ENCODE measurements at places on chromosomes 1 and 21.
A peak's percentile ranks its signal among the peaks of the same experiment; 100 is the strongest.

- no peak for DNase-seq
Observed at GRCh38 chr1:76786222-76786621, 81.1 kb upstream of the ST6GALNAC5 start.

DNA sequence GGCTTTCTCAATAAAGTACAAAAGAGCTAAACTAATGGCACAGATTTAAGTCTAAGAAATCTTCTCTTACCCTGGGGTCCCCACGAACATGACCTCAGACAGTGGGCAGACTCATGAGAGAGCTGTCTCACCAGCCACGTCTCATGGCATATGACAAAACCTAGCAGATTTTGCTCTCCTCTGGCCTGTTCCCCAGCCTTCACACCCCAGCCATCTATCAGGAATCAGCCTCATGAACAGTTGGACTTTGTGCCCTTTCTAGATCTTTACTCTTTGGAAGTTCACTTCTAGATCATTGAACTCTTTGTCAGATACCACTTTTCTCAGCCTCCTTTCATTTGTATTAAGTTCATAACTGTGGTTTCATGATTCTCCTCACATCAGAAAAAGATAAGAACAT is 14.2 kb upstream of the HSD3B1 start:
- DNase-seq, result no peak

DNA sequence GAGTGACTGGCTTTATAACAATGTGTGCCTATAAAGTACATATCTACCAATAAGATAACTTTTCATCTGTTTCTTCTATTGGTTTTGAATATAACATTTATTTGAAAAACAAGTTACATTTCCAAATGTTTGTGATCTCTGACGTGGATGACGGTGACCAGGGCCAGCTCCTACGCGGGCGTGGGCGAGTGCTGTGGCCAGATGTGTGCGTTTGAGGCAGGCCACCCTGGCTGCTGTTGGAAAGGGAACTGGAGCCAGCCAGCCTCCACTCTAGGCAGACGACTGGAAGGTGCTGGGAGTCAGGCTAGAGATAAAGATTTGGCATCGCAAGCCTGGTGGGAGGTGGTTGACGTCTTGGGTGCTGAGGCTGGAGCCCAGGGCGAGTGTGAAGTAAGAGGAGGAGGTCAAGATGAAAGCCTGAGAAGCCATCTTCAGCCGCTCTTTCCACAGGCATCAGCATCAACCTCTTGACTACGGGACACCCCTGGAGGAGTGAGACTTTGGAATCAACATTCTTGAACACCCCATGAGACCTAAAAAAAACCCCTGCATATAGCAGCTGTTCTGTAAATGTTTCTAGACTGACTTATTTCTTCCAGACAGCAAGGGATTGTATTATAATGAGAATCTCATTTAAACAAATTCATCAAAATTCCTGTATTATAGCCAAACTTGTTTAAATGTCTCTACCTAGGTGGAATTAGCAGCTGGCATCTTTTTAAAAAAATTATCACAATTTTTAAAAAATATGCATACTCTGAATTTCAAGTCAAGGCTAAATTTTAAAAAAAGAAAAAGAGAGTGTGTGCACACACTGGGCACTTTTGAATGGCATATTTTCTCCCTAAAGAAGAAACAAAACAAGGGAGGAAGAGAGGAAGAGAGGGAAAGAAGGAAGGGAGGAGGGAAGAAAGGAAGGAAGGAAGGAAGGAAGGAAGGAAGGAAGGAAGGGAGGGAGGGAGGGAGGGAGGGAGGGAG is 112.5 kb upstream of the SLC44A3 start:
- no peak for DNase-seq

DNA sequence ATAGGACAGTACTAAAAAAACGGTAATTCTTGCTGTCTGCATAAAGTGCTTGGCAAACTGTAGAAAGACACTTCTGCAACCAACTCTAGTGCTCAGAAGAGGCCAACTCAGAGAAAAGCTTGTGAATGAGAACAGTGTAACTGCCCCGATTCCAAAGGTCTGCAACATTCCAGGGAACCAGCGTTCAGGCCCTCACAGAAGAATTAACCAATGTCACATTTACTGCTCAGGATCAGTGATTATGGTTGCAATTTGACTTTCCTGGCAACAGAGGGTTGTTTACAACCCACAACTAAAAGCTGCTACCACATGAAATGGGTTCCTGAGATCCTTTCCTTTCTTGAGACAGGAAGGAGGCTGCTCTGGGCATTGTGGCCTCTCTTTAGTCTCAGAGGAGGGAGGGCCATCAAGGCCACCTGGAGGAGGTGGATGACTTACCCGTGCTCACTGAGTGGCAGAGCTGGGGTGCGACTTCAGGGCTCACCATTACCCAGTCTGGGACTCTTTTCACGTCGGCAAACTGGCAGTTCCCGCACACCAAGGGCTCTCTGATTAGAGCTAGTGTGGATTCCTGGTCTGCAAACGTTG is 15.3 kb downstream of the SRSF4 start:
- no peak for DNase-seq

DNA sequence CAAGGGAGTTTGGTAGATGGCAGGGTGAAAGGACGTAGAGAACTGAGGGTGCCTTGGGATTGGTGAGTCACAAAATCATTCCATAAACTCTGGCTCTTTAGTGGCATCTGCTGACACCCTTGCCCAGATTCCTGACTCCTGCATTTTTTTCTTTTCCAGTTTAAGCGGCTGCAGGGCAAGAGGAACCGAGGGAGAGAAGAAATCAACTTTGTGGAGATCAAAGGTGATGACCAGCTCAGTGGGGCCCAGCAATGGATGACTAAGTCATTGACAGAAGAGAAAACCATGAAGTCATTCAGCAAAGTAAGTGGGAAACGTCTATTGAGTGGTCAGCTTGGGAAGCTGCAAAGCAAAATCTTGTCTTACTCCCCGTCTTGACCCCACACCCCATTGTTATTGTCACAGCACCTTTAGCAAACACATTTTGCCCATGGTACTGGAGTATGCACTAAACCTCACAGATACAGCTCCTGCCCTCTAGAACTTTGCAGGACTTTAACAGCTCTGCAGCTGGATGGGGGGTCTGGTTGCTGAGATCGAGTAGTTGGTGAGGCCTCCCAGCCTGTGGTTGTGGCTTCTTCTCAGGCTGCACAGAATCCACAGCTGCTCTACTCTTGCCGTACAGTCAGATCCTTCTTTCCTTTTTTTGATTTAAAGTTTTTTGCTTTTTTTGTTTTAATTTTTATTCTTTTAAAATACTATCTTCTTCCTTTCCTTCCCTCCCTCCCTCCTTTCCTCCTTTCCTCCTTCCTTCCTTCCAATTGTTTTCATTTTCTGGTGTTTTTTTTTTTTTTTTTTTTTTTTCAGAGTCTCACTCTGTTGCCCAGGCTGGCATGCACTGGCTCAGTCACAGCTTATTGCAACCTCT is 21.9 kb downstream of the SH2D2A start:
- DNase-seq, result no peak

GRCh38 chr1:115219927-115220326 is 118.1 kb downstream of the NGF start:
- no peak for DNase-seq

DNA sequence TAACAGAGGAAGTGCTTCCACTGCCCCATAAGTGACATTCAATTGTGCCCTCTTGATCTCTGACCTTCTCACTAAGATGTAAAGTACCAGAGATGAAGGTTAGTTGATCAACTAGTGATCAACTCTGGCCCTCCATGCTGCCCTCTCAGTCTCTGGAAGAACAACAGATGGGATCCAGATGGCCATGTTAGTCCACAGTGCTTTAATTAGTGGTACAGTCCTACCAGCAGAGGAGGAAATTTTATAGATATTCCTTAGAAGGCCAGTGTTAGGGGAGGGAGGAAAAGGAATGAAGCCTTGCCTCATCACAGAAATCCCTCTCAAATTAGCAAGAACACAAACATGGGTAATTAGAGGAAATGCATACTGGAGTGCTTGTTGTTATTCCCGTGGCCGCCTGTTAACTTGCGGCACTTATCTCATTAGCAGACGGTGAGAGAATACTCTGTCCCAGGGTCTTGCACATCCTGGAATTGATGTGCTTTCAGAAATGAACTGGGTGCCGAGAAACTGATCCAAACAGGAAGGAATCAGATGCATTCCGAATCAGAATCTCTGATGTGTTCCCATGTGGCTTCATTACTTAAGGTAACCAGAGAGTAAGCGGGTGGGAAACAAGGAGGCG is 91.1 kb upstream of the RGS4 start:
- DNase-seq, result no peak

DNA sequence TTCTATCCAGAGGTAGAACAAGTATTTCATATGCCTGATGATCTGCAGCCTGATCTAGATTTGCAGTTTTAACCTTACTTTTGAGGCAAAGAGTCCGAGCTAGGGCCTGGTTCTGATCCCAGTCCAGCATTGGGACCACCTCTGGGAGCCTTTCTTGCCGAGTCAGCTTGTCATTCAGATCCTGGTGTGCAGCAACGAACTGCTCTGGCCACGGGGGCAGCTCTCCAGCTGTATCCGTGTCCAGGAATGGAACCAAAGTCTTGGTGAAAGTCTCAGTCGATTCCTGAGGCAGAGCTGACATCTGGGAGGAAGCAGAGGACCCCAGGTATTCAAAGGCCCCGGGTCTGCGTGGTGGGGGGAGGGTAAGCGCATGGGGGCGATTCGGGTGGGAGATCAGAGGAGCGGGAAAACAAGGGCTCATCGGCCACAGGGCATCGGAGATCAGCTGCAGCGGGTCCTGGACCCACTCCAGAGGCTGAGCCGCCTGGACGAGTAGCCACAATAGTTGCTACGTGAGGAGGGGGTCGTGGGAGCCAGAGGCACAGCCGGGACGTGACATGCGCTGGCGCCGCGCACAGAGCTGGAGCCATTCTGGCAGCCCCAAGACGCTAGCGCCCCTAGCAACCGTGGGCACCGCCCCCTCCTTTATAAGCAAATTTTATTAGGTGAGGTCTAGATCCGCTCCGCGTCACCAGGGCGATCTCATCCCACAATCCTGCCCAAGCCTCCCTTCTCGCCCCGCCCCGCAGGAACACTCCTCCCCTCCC is 32.4 kb upstream of the BSDC1 start:
- peak; percentile 12 for DNase-seq

DNA sequence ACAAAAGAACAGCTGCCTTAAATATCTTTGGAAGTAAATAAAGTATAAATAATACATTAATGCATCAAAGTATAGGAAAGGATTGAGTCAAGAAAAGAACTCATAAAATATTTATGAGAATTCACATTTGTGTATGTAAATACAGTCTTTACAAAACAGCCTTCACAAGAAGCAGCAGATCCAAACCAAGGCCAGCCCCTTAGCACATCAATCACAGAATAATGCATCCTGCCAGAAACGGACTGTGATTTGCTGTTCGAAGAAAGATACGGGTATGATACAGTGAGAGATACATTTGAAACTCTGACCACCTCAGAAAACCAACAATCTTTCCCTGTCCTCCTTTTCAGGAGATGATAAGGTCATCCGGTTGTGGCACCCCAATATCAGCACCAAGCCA is 70.9 kb downstream of the WDR64 start:
- DNase-seq, result no peak

DNA sequence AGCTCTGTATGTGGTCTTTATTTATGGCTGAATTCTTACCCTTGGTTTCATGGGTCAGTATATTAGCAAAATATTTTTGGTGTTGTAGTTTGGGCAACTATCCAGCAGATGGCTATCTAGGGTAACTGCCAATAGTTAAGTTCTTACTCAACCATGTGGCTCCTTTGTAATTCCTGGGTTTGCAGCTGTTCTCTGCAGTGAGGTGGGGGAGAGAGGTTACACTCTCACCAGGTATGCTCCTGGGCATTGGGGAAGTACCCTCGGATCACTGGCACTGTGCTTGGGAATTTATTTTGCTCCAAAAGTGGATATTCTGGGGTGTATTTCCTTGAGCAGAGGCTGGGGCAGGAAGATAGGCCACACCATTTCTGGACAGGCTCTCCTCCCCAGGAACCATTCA is 436.7 kb upstream of the TMPRSS15 start:
- no peak for DNase-seq

DNA sequence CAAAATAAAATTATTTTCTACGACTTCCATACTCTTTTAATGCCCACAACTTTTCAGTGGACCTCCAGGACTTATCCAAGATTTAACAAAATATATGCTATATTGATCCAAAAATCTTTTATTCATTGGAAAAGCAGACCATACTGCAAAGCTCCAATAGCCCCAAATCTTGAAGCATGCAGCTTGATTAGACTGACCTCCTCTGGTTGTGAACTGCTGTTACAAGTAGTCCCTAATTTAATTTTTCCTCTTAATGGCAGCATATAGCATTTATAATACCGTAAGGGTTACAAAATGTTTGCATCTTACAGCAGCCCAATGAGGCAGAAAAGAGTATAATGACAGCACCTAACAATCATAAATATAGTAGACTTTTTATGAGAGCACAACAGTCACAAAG is 49.8 kb downstream of the TPR start:
- no peak for DNase-seq

DNA sequence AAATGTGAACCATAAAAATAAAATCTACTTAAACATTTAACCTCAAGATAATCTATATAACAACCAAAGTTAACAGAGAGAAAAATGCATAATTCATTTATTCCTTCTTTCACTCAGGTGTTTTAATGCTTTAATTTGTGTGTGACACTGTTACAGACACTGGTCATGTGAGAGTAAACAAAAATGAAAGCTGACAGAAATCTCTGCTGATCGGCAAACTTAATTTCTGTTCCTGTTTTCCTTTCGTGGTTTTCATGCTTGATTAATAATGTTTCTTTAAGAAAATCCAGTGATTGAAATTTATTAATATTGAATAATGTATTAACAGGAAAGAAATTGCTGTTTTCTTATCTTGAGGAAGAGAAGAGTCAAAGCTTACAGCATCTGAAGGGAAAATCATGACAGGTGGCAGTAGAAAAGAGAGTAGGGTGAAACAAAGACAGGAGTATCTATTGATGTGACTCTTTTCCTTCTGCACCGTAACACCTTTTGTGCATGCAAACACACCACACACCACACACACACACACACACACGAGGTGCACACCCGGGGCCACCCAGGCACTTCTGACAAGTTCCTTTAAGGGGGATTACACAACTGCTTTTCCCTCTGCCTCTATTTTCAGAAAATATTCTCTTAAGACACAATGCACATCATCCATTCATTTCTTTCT is 1.6 kb downstream of the OR2AK2 start:
- DNase-seq, result no peak

DNA sequence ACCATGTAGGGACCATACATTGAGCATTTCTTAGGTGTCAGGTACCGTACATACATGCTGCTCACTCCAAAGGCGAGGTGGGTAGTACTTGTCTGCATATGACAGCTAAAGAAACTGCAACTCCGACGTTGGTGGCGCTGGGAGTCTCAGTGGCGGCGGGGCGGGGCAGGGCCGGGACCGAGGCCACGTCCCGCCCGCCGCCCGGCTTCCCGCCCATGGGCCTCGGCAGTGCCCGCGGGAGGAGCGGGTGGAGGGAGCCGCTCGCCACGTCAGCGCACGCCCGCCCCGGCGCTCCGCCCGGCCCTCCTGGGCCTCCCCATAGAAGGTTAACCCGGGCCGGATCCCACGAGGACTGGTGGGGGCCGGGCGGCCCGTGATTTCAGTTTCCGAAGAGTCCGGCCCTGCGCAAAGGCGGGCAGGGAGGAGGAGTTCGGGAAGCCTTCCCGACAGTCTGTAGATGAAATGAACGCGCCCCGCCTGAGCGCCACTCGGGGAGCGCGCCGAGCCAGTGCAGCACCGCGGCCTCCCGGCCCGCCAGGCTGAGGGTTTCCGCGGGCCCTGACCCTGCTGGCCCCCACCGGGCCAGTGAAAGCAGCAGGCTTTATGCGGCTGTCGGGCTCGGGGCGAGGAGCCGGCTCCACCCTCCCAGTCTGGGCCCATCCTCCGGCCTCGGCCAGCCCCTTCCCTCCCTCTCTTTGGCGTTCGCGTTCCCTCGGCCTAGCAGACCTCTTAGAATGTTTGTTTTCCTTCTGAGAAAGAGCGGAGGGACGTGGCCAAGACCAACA is 119.9 kb upstream of the JUN start:
- DNase-seq, result peak; percentile 94
